ENCODE measurements at places on chromosomes 1 and 21.

DNA sequence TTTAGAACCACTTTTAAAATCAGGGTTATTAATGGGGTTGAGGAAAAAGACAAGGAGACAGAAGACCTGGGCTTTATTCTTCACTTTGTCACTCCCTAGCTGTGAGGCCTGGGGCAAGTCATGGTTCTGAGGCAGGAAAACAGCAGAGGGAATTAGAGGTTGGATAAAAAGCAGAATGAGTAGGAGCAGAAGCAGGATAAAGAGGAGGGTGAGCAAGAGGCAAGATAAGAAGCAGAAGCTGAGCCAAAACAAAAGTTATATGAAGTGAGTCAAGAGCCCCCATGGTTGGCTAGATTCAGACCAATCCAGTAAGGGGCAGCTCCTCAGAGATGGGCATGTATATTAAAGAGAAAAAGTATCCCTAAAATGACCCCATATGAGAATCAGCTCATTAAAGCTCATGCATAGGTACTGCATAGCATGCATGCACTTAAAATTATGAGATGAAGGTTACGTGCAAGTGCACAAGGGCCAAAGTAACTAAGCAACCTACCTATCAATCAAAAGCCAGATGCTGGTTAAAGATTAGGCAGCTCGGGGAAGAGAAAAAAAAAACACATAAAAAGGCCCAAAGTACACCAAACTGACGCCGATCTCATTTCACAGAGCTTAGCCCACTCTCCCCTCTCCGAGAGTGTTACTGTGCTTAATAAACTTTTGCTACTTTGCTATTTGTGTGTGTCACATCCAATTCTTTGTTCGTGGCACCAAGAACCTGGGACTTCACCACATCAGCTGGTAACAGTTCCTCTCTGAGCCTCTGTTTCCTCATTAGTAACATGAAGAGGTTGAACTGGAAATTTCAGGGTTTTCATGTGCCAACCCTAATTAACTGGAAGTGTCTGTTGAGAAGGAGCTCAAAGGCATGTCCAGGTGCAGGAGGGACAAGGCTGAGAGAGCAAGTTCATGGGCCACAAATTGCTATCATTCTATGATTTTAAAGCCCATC lies 2.2 kb downstream of the AVPR1B start:
- DNase-seq = no peak

DNA sequence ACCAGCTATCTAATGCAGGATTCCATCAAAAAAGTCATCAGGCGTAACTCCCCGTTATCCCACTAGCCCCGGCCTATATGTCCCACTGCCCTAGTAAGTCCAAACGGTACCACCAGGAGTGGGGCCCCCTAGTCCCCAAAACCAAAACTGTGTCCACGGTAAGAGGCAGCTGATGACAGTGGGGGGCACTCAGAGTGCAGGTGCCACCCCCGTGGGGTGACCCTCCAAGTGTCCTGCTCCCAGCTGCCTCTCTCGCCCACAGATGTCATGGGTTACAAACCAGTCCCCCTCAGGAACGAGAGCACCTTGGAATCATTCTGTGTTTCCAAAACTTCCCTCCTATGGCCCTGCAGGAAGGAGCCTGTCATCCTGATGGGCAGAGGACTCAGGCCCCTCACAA lies 10.9 kb upstream of the AURKAIP1 start:
- no peak for DNase-seq

DNA sequence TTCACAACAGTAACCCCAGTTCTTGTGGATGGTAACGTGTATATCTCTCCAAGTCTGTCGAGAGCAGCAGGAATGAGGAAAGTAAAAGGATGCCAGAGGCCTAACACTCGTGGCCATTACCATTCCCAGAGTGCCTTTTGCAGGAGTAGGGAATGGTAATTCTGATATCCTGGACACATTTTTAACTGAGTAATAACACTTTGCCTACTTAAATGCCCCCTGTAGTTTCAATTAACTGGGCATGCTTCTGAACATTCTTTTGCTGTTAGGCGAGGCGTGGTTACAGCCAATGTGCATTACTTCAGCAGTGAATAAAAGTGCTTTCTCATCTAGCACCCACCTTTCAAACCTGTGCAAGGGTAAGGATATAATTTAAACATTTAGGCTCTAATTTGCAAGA lies 258.5 kb upstream of the ADGRL2 start:
- no peak for DNase-seq

GRCh38 chr1:212721388-212722247 lies 22.0 kb upstream of the BATF3 start:
- DNase-seq = peak; percentile 82

DNA sequence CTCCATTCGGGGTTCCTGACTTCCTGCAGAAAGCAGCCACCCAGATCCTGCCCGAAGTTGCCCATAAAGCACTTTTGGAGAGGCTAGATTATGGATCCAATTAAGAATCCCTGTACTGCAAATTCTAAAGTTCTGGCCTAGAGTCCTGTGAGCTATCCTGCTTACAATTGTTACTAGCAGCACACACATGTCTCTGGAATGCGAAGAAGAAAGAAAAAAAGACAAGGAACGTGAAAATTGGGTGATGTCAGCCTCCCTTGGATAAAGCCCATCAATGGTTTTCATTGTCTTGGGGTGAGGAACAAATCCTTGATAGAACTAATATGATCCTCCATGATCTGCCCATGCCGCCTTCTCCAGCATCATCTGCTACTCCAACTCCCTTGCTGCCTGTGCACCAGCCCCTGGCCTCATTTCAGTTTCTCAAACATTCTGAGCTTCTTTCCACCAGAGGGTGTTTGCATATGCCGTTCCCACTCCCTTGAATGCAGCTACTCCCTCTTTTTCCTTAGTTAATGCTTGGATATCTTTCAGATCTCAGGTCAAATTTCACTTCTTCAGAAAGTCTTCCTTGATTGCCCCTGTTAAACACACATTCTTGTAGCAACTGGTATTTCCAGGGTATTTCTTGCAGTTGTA lies 94.0 kb downstream of the ST6GALNAC5 start:
- DNase-seq = peak; percentile 54

DNA sequence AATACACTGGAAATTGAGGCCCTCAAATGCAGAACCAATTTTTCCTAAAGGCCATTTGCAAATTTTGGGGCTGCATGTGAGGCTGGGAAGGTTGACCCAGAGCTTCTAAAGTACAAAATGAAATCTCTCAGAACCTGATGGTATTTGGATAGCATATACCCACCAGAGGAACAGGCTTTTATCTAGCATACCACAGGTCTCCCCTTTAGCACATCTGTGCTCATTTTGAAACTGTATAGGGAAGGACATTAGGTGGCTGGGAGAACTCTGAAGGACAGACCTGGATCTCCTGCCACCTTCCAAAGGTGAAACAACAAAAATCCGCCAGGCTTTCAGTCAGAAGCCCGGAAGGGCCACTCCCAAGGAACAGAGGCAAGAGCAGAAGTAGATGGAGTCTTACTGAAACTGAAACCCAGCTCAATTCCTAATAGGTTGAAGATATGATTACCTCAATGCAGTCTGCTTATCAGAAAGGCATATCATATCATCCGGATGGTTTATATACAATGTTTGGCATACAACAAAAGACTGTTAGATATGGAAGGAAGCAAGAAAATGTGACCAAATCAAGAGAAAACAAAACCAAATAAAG lies 11.6 kb downstream of the CD55 start:
- no peak for DNase-seq

Data from fibroblast of skin of right quadriceps (primary cell).